ENCODE measurements at places on chromosomes 6 and 20.

GRCh38 chr6:53244958-53245357 lies 96.3 kb upstream of the GCM1 start:
- DNase-seq = no peak

DNA sequence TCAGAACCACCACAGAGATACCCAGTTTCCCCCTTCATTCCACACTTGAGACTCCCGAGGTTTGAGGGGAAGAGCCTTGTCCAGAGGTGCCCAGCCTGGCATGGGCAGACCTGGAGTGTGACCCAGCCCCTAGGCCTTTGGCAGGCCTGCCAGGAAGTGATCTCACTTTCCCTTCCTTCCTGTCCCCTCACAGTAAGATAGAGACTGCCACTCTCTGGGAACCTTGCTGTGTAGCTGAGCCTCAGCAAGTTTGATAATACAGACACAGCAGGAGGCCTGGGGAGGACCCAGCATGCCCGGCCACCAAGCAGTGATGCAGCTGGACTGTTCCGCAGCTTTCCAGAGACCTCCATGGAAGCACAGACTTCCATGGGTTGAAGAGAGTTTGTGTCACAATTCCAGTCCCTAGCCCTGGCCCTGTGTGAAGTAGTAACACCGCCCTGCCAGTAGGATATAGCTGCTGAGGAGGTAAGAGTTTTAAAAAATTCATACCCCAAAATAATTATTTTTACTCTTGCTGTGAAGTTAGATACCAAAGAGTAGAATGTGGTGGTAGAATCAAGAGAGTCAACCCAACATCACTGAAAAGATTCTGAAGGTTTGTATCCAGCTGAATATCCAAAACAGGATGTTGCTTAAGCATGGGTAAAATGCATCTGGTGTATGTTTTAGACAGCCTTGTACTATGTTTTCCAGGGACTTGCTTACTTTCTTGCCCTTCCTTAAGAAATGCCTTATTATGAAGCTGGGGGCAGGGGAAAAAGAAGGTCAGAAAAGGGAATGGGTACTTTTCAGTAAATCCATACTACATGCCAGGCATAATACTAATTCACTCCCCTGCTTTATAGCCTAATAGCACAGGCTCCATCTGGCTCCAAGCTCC lies 16.3 kb downstream of the PKIG start:
- DNase-seq = no peak

DNA sequence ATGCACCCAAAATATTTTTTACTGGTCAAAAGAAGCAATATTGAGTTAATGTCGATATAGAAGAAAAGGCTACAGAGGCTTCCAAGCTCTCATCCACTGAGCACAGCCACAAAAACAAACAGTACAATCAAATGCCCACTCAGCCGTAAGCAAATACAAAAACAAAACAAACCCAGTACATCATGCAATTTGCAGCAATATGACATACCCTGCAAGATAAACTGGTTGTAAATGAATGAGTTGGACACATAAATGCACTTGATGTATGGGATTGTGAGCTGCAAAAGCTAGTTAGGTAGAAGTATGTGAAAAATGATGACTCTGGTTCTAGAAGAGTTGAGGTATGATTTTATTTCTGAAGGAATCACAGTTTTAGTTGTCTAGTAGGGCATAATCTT lies 83.9 kb downstream of the SESN1 start:
- DNase-seq = no peak

- no peak for DNase-seq
Measured at GRCh38 chr6:138145402-138145801, 16.3 kb upstream of the ARFGEF3 start.

DNA sequence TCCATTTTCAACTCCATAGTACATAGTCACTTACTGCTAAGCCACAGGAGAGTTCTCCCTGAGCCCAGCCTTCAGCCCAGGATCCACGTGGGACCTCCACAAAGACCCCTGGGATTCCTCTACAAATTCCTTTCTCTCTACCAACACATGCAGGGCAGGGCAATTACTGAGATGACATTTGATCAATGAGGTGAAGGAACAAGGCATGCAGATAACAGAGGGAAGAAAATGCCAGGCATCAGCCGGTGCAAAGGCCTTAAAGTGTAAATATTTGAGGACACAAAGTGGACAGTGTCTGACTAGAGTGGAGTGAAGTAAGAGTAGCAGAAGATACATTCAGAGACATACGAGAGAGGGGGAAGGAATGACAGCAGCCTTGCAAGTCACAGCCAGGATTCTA lies 70.2 kb downstream of the HS3ST5 start:
- DNase-seq = no peak

DNA sequence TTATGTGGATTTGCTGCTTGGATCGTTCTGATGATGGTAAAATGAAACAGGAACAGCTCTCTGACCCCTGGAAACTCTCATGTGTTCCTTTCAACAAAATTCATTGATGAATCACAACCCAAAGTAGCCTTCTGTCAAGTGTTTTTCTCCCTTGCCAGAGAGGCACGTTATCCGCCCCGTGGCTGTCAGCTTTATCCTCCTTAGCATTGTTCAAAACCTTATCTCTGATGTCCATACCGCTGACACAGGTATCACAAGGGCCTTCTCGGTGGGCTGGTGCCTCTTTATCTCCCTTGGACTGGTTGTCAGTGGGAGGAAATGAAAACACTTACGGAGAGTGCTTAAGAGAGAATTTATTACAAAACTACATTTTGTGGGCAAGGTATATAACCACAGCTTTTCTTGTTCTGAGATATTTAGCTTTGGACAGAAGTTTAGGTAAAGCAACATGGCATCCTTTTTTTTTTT lies 84.9 kb downstream of the TIAM2 start:
- DNase-seq = no peak

- no peak for DNase-seq
Measured at GRCh38 chr6:74973591-74973990, 232.3 kb downstream of the COL12A1 start.

DNA sequence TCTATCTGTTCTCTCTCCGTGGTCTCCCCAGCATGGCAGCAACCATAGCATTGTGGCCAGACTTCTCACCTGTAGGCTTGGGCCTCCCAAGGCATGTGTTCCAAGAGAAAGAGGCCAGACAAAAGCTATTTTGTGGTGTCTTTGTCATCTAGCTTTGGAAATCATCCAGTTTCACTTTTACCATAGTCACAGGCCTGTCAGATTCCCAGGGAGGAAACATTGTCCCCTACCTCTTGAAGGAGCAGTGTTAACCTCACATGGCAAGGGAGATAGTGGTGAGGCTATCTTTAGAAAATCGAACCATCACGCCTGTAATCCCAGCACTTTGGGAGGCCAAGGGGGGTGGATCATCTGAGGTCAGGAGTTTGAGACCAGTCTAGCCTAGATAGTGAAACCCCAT lies 42.3 kb upstream of the RALGAPA2 start:
- DNase-seq = no peak

GRCh38 chr6:166737261-166737660 lies 110.2 kb upstream of the RPS6KA2 start:
- no peak for DNase-seq

- DNase-seq = no peak
Measured at GRCh38 chr6:167476844-167477595, 152.1 kb downstream of the TTLL2 start.

GRCh38 chr6:120671519-120671918 lies 662.8 kb downstream of the TBC1D32 start:
- DNase-seq = no peak

GRCh38 chr6:33040157-33040556 lies 30.8 kb upstream of the HLA-DOA start:
- DNase-seq = no peak

DNA sequence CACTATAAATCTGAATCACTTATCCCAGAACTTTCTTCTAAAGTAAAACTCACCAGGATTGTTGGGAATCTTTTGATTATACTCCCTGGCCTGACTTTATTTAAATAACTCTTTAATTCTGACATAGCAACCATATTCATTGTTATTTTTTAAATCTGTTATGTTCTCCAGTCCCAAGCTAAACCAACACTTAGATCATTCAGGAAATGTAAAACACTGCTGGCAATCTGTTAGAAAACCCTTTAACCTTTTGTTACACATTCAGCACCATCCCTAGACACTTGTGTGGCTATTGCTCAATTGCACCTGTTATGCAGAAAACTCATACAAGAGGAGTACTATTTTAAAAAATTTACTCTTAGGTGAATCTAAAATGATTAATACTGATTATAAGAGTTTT lies 101.8 kb upstream of the NHSL1 start:
- DNase-seq = no peak

DNA sequence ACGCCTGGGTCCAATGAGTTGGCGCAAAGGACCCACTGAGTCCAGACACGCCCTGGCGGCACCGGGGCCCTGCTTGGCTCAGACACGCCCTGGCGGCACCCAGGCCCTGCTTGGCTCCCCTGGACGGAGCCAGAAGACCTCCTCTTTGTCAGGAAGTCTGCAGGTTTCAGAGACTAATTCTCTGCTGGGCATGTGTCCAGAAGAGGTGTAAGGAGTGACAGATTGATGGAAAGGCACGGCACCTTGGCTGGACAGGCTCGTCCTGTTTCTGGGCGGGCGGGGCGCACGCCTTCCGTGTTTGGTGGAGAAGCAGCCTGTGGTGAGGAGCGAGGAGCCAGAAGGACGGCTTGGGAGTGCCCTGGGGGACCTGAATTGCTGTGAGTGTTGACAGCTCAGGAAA lies 23.1 kb upstream of the DACT2 start:
- DNase-seq = no peak
